ENCODE measurements at places on chromosomes 4 and X.

DNA sequence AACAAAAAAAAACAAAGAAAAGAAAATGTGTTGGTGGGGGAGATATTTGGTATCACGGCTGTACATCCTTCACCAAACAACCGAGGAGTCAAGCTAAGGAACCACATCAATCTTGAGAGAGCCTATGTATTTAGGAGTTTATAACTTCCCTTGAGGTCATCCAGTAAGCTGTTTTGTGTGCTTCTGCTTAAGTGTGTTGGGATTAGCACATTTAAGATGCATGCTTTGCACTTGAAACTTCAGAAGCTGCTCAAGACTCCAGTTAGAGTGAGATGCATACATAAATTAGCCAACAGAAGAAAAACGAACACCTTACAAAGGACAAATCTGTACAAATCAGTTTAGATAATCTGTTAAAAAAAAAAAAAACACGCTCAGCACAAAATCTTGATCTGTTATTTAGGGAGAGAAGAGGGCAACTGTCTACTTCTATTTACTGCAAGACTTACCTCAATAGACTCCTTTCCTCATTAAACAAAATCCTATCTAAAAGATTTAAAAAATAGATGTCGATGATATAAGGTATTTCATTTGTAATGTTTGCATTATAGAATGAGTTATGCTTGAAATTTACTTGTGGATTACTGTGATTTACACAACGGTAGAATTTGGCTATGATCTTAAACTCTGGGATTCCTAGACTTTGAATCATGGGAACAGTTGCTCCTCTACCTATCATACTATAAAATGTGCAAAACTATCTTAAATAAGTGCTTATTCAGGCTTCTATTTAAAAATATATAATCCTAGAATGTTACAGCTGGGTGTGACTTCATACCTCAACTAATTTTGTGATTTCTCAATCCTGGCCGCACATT, 53.8 kb upstream of the NAP1L5 start:
- DNase-seq, result no peak

DNA sequence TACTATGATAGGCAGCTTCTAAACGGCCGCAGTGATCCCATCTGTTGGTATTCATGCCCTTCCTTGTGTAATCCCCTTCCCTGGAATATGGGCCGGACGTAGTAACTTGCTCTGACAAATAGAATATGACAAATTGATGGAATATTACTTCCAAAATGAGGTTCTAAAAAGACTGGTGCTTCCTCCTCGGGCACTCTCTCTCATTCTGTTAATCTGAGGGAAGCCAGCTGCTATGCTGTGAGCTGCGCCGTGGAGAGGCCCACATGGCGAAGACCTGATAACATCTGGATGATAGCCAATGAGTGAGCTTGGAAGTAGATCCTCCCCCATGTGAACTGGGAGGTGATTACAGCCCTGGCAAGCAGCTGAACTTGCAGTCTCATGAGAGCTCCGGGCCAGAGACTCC, 27.2 kb upstream of the SLC25A4 start:
- DNase-seq, result peak; percentile 96

GRCh38 chr4:170089274-170089667, 485 bp downstream of the AADAT start:
- peak; percentile 80 for DNase-seq

DNA sequence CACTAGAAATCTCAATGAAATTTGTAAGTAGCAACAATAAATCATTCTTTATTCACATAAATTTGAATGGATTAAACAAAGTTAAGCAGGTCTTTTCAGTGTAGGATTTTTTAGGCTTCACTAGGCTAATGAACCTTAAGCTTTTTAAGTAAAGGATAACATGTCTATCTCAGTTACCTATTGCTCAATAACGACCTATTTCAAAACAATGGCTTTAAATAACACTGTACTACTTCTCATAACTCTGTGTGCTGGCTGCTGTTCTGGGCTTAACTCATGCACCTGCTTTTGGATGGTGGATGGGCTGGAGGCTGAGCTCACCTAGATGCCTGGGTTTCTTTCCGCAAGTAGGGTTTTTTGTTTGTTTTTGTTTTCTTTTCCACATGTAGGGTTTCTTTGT, 495.0 kb upstream of the SLIT2 start:
- no peak for DNase-seq

DNA sequence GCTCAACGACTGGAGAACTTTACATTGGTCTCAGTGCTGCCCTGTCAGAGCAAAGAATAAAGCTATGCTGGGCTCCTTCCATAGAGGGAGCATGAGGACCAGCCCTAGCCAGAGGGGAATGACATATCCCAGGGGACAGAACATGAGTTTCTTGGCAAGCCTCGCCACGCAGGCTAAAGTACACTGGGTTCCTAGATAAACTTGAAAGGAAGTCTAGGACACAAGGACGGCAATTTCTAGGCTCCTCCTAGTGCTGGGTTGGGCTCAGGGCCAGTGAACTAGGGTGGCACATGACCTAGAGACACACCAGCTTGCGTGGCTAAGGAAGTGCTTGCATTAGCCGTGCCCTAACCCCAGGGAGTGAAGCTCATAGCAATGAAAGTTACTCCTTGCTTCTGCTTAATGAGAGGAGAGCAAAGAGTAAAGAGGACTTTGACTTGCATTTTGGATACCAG, 141.0 kb downstream of the MAB21L2 start:
- DNase-seq, result peak; percentile 59

- no peak for DNase-seq
Observed at GRCh38 chr4:62271107-62271506, 1071.0 kb downstream of the ADGRL3 start.

DNA sequence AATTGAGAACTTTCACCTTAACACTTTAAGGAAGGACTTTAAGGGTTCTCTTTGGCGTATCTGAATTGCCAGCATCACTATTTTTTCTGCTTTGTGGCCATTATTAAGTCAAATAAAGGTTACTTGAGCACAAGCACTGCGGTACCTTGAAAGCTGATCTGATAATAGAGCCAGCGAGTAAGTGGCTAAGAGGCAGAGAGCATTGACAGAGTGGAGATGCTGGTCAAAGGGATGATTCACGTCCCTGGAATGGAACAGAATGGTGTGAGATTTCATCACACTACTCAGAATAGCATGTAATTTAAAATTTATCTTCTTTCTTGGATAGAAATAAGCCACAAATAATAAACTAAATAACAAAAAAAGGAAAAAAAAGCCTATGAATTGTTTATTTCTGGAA, 57.1 kb upstream of the NPFFR2 start:
- peak; percentile 74 for DNase-seq

DNA sequence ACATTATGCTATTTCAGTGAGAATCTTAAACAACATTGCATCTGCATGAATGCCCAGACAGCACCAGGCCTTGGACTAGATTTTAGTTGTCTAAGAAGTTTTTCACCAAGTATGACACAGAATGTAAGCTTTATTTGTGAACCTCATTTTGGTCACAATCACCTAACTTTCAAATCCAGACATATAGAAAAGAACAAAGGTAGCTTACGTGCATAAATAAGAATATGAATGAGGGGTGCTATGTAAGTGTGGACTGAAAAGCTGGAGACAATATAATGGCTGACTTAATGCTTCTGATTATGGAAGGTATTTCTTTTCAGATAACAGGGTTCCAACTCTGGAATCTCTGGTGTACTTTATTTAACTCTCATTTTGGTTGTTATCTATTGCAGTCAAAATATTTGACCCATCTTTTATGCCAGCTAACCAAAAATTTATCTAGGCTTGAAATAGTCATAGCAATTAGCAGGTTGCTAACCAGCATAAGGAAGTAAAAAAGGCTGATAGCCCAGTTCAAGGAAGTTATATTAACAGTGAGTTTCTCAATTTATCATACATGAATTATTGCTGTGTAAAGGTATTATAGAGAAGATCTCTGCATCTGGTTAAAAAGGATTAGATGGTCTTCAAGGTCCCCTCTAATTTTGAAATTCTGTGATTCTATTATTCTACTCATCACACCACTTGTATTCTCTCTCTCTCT, 36.5 kb downstream of the SLC7A11 start:
- no peak for DNase-seq

- no peak for DNase-seq
Observed at GRCh38 chr4:143109376-143109775, 75.3 kb upstream of the USP38 start.

DNA sequence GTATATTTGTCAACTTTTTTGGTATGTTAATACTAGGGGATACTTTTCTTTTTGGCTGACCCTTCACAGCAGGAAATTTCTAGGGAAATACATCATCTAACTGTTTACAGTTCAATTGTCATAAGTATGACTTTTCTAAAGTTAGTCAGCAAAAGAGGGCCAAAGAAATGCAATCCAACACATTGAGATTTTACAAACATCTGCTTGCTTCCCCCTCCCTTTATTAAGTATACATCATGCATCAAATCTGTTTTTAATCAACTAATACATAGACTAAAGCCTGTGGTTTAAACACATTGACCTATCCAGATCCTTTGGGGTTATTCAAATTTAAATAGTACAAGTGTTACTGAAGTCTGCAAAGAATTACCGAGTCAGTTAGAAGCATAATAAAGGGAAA, 93.9 kb downstream of the MID1 start:
- DNase-seq, result no peak

DNA sequence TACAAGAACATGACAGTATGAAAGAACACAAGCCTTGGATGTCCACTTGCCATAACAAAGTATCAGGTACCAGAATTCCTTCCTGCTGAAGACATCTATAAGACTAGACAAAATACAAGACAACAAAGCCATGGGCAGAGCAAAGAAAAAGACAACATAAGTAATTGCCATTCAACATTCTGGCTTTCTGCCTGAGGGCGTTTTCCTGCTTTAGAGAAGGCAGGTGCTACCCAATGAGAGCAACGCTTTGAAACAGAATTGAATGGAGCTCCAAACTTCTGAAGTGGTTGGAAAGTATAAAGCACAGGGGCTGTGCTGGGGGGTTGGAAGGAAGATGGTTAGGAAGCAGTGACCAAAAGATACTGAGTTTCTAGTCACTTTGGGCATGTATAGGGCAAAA, 30.1 kb downstream of the PDE5A start:
- DNase-seq, result peak; percentile 87

DNA sequence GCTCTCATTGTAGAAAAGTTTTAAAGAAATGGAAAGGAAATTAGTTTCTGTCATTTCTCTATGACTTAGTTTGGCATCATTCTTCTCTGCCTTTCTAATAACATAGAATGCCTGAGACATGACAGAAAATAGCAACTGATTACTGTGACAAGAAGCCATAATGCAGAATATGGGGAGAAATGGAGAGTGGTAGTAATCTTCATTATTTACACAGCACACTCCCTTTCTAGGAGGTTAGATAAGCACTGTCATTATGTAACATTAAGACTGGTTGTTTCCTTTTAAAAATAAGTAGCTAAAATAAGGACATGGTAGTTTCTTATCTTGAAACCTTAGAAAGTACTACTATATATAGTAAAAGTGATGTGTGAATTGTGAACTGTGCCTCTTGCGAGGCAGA, 1227.9 kb upstream of the PABPC4L start:
- DNase-seq, result no peak

DNA sequence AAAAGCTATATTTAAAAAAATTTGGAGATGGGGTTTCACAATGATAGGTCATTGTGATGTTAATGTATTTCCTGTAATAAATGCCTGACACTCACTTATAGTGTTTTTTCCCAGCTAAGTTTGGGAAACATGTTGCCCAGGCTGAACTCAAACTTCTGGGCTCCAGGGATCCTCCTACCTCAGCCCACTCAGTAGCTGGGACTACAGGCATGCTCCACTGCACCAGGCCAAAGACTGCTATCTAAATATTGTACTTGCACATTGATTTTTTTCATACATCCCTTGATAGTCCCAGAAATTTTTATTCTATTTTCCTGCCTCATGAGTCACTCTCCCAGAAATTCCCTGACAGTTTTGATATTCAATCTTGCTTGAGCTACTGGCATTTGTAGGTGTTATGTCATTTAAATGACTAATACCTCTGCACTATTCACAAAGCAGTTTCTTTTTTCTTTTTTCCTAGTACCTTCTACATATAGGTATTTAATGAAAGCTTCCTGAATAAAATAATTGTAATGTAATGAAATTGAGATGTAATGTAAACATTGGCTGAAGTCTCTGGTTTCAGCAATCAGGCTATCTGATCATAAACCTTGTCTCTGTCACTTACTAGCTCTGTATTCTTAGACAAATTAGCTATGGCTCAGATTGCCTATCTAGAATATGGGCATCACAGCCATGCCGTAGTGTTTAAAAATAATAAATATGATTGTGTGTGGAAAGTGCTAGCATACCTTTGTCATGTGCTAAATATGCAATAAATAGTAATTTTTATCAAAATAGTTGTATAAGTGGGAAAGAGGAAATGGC, 1973.0 kb upstream of the AGA start:
- DNase-seq, result no peak

- DNase-seq, result peak; percentile 75
Observed at GRCh38 chr4:111020961-111021360, 398.1 kb upstream of the PITX2 start.

DNA sequence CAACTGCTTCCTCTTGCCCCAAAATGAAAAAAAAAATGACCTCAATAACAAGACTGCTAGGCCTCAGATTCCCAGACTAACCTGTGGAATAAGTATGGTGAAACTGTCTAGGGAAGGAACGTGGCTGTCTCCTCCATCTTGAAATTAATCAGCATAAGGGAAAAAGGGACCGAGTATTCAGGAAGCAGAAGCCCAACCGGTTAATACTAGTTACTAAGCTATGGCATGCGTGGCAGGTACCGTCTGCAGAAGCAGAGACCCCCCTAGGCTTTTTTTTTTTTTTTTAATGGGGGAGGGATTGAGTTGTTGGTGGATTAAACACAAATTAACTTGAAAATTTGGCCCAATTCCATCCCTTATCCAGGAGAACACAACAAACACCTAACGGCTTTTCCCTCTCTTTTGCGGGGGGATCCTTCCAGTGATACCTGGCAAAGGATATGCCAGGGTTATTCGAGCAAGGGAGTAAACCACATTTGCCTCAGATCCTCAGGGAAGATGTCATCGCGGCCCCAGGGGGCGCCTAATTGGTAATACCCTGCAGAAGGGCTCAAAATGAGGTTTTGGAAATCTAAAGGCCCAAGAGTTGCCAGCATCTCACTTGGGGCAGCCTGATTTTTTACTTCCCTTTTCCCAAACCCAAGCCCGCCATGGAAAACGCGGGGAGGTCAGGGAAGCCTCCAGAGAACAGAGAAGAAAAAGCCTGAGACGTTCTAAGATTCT, 893 bp downstream of the RLIM start:
- peak; percentile 51 for DNase-seq

DNA sequence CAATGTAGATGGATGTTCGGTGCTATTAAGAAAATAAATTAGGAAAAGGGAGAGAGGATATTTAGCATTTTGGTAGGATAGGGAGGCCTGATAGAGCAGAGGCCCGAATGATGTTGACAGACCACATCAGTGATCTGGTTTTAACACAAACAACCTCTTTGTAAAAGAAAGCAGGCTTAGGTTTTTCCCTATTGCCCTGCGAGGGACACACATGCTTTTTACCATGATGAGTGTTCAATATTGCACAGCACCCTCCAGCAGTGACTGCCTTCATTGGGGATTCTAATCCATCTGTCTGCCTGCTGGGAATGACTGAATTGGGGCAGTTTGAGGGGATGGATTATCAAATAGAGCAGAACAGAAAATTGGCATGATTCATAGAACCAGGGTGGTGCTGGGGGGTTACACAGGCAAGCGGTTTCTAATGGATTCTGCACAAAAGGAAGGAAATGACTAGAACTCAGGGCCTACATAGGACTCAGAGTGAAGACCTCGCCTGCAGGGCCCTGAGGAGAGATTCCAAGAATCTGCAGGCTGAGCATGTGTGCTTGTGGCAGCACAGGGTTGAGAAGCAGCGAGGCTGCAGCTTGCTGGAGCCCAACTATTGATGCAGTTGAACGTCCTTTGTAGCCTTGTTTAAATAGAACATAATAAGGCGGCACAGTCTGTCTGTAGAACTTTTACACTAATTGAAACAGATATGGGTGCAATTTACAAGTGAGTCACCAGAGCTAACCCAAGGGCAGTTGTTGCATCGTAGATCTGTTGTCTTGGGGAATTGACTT, 58.0 kb downstream of the RHOH start:
- peak; percentile 92 for DNase-seq
